Fibroblast of skin of right biceps (primary cell): ENCODE measurements at places on chromosomes 6 and 20.

DNA sequence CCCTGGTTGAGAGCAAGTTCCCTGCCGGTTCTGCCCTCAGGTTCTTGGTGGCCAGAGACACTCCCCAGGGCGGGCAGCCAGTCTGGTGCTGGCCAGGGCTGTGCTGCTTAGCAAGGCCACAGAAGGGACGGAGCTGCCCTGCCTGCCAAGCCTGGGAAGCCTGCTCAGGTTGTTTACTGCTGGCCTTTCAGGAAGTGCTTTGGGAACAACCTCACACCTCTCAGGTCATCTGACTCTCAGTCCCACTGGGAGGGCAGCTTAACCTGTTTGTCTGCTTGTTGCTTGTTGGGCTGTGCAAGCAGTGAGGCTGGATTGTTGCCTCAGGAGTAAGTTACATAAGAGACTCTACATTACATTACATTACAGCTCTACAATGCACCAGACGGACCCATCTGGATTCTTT lies 75.8 kb upstream of the AFDN start:
- no peak for DNase-seq

- DNase-seq, result no peak
Measured at GRCh38 chr20:32806356-32806755, 13.4 kb upstream of the MAPRE1 start.

DNA sequence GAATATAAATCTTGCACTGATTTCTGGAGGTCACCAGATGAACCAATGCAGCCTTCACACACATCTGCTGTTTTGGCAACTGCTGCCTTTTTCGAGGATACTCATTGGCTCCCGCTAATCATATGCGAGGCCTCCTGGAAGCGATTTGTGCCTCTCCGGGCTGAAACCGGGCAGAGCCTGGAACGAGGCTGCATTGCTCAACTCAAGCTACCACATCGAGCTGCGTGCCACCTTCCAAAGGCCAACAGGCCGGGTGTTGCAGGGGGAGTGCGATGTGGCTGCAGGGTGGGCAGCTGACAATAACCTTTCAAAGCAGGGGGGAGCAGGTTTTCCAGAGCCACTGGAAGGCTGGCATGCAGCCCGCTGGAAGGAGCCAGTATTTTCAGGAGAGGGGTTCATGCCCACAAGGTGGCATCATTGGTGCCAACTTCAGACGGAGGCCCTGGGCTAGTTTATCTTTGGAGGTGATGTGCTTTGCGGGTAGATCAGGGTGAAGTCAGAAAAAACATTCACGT lies 122.6 kb upstream of the IFNGR1 start:
- peak; percentile 30 for DNase-seq

DNA sequence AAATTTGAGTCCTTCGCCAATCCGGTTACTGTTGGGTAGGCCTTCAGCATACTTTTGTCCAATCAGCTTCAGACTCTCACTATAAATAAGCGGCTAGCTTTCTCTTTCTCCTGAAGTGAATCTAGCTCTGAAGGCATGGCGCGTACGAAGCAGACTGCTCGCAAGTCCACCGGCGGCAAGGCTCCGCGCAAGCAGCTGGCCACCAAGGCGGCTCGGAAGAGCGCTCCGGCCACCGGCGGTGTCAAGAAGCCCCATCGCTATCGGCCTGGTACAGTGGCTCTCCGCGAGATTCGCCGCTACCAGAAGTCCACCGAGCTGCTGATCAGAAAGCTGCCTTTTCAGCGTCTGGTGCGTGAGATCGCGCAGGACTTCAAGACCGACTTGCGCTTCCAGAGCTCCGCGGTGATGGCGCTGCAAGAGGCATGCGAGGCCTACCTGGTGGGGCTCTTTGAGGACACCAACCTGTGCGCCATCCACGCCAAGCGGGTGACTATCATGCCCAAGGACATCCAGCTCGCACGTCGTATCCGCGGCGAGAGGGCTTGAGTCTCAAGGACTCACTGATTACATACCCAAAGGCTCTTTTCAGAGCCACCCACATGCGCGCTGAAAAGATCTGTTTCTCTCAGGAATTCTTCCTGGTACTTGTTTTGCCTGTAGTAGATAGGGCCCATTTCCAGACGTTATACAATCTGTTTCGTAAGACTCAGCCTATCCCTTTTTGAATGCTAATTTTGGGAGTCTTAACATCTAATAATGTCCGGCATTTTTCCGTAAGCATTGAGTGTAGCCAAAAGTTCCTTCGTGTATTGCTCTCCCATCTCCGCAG lies 102.0 kb downstream of the OR2B2 start:
- DNase-seq, result peak; percentile 97

DNA sequence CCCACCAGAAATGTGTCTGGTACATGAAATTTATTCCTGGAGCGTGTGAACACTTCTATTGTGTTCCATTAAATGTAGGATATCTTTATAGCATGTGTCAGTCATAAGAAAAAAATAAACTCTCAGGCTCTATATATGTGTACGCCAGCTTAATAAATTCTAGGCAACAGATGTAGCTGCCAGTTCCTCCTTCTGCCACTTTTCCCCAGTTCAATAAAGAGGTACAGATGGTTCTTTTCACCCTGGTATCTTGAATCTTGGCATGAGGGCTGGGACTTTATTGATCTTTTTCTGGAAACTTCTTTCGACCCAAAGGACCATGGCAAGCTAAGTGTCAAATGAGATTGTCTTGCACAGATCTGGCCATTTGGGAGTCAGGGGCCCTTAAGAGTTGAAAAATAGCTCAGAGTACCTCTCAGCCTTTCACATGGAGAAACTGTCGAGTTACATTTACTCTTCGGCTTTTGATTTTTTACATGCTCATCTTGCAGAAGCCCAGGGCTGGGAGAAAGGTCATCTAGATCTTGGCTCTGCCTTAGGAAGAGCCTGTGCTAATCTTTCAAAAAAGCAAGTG lies 240.9 kb downstream of the DOK5 start:
- DNase-seq, result no peak

GRCh38 chr6:129342243-129342642 lies 367.7 kb downstream of the ARHGAP18 start:
- peak; percentile 50 for DNase-seq

GRCh38 chr20:63778034-63778752 lies 38.6 kb downstream of the SLC2A4RG start:
- DNase-seq, result no peak
